Myocyte (in vitro differentiated cells): ENCODE measurements at places on chromosomes 6 and 20.
A peak's percentile ranks its signal among the peaks of the same experiment; 100 is the strongest.

- DNase-seq = no peak
These were observed 22.3 kb downstream of the DNMT3B start for GRCh38 chr20:32784369-32785080.

DNA sequence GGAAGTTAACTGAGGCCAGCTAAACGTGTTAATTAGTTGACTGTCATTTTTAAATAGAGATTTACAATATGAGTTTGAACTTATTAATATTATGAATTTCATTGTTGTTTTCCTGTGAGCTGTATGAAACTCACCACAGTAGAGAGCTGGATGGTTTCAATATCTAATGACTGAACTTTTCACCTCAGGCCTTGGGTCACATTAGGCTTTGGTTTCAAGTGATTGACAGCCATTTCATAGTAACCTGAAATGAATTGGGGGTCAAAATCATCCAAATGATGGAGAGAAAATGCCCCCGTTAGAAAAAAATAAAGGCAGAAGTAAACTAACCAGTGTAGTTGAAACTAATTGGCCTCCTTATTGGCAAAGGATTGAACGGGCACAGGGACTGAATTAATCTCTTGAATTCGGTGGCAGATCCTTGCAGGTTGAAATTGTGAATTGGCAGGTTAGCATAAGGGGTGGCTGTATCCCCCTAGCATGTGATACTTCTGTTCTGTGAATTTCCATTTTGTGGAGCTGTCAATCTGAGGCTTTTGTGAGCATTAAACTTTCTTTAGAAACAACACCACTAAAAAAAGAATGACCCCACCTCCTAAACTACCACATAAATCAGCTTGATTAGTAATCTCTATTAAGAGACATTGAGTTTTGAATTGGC lies 155.1 kb upstream of the MMS22L start:
- DNase-seq = no peak

- DNase-seq = peak; percentile 68
These were observed at the start of gene PROCR for GRCh38 chr20:35171753-35172433. PROCR (plus strand) TSS chr20:35172072; CDS start chr20:35172155, 83 bp downstream.

DNA sequence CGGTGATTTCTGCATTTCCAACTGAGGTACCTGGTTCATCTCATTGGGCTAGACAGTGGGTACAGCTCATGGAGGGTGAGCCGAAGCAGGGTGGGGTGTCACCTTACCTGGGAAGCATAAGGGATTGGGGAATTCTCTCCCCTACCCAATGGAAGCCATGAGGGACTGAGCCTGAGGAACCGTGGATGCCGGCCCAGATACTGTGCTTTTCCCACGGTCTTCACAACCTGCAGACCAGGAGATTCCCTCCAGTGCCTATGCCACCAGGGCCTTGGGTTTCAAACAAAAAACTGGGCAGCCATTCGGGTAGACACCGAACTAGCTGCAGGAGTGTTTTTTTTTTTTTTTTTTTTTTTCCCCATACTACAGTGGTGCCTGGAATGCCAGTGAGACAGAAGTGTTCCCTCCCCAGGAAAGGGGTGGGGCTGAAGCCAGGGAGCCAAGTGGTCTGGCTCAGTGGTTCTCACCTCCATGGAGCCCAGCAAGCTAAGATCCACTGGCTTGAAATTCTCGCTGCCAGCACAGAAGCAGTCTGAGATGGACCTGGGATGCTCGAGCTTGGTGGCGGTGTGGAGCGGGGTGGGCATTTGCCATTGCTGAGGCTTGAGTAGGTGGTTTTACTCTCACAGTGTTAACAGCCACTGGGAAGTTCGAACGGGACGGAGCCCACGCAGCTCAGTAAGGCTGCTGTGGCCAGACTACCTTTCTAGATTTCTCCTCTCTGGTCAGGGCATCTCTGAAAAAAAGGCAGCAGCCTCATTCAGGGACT lies 416.2 kb downstream of the KHDRBS2 start:
- DNase-seq = no peak

DNA sequence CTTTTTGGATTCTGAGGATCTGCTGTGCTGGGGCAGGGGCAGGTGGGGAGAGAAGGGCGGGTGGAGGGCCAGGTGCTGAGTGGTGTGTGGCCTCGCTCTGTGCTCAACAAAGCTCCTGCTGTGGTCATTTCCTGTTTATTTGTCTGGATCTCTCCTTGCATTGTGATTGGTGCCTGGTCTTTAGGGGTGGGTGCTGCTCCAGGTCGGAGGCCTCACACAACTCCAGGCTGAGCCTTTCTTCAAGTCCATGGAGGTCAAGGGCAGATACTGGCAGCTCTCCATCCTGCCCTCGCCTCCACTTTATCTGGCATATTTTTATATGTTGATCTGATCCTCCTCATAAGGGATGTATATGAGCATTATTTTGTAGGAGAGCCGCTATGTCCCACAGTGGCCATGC lies 36.2 kb downstream of the HLA-F start:
- DNase-seq = no peak

DNA sequence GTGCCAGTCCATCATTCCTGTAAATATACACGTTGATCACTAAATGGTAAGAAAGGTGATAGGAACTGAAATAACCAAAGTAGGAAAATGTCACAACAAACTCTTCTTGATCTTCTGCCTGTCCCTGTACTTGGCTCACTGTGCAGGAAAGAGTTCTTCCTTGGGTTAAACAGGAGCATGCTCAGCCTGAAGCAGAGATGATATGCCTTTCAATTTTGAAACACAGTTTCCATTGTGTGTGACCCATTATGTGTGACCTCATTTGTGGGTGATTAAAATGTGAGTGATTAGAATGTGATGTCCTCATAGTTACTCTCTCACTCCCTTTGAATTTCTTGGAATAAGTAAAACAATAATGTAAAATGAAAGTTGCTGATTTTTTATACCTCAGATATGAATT lies 427.2 kb upstream of the AGPAT4 start:
- no peak for DNase-seq

GRCh38 chr6:30841644-30842504 lies 42.4 kb upstream of the DDR1 start:
- DNase-seq = peak; percentile 69

DNA sequence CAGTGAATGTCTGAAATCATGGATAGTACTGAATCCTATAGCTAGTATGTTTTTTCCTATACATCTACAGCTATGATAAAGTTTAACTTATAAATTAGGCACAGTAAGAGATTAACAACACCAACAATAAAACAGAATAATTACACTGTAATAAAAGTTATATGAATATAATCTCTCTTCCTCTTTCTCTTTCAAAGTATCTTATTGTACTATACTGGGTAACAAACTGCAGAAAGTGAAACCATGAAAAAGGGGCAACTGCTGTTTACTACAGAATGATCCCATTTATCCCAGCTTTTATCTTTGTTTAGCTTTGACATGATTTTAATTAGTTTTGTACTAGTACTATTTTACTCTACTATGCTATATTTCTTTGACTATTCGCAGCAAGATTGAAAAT lies 25.8 kb downstream of the ESF1 start:
- DNase-seq = no peak

DNA sequence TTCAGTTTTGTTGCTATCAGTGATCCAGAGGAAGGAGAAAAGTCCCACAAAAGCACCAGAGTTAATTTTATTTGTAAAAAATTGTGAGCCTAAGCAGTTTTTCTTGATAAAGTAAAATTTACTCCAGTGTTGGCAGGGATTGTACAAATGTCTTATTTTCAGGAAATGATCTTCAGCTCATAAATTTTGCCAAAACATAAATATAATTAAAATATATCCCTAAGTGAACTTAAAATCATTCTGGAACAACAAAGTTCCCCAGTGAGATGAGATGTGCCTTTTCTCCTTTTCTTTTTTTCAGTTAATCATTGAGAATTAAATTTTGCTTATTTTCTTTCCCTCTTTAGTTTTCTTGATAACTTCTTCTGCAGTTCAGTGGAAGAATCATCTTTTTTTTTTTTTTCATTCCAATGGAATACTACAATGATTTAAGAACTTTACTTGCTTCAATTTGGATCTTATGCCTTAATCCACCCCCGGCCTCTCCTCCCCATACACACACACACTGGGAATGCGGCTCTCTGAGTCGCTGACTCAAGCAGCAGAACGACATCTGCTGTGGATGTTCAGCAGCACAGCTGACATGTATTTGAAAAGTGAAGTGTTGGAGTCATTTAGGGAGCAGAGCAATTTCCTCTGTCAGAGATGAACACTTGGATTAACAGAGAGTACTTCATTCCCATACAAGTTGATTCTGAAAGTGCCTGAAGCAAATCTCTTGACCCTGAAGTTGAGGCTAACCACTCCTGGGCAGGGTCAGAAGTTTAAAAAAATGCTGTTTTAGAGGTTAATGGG lies 27.7 kb upstream of the LAMA4 start:
- DNase-seq = peak; percentile 95

GRCh38 chr20:50138479-50139393 lies 14.8 kb downstream of the PEDS1 start:
- DNase-seq = peak; percentile 61

- no peak for DNase-seq
These were observed 54.4 kb downstream of the PRND start for GRCh38 chr20:4776079-4776630.

- DNase-seq = peak; percentile 96
These were observed 14.7 kb upstream of the PXDC1 start for GRCh38 chr6:3766214-3766613.

- no peak for DNase-seq
These were observed 11.2 kb downstream of the RNGTT start for GRCh38 chr6:88952065-88952704.

GRCh38 chr6:101393829-101394251 lies 332 bp downstream of the GRIK2 start:
- DNase-seq = peak; percentile 70

GRCh38 chr20:63819224-63819921 lies 11.7 kb downstream of the ZBTB46 start:
- peak; percentile 36 for DNase-seq

- peak; percentile 57 for DNase-seq
These were observed 35.6 kb downstream of the RIOK1 start for GRCh38 chr6:7424967-7425807.

DNA sequence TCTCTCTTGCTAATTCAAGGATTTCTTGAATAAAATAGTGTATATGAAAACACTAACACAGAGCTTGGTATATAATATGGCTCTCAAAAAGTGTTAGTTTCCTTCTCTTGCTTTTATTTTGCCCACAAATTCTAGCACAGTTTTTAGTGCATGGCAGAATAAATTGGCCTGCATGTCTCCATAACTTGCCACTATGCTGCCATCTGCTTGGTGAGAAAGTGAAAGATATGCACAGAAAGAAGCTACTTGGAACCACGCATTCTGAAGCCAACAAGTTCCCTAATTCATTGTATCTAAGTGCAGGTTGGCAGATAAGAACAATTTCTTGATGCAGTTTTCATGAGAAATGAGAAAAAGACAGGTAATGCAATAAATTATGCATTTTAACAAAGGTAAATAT lies 101.2 kb downstream of the EPHA7 start:
- peak; percentile 9 for DNase-seq

DNA sequence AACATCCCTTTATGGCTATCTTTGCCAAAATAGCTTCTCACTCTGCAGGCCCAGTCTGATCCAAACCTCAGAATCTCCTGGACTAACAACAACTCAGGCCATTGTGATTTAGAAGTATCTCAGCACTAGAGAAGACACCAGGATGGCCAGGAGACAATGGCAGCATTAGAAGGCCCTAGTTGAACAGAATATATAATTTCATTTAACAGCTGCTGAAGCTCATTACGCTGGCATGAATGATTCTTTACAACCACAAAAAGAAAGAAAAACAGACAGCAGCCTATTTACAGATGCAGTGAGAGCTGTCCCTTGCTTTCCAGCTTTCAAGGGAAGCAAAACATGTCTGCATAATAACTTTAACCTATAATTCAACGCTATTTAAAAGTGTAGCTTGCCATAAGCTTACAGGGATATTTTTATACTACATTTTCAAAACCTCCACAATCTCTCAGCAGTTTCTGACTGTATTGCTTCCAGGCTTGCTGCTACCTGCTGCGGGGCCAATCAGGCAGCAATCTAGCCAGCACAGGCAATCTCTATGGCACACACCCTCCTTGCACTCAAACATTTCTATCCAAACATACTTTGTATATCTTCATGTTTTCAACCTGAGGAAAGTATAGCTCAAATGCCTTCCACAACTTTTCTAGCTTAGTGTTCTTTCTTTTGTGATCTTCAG lies 107.3 kb downstream of the OGFRL1 start:
- peak; percentile 33 for DNase-seq

GRCh38 chr20:57941604-57942381 lies 232.0 kb upstream of the PMEPA1 start:
- no peak for DNase-seq

GRCh38 chr6:4460586-4461475 lies 315.4 kb upstream of the CDYL start:
- peak; percentile 16 for DNase-seq

DNA sequence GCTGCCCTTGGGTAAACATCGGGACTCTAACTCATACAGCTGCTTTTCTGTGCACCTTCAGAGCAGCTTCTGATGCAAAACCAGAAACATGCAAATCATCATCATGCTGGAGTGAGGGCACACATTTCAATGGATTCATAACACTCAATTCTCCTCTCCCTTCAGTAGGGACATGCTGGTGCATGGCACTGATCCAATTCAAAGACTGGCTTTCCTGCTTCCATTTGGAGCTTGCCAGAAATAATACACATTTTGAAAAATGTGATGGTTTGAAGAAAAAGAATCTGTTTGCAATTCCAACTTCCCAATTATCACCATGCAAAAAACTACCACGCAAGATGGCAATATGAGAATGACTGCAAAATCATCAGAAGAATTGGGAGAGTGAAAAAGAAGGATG lies 65.2 kb upstream of the PDE10A start:
- DNase-seq = no peak

DNA sequence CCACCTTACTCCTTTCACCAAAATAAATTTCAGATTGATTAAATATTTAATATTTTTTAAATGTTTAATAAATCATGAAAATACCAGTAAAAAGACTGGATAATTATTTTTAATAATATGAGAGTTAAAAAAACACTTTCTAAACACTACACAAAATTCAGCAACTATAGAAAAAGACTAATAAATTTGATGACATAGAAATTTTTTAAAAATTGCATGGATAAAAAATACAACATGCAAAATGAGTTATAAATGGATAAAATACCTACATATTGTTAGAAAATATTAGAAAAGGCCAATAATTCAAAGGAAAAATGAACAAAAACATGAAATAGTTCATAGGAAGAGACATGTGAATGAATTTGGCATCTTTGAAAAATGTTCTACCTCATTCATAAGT lies 101.0 kb upstream of the EDN1 start:
- DNase-seq = no peak

DNA sequence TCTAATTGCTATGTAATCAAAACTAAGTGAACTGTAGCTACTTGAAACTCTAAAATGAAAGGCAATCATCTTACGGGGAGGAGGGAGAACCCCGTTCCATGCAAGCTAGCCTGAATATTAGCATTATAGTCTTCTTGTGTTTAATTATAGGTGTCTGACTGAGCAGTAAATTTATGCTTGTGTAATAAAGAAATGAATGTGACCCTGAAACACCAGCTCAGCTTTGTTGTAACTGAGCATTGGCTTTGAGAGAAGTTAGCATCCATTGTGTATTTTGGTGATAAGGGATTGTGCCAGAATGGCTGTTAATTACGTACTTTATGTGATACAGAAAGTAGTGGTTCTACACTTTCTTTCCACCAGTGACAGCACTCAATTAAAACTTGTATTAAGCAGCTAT lies 86.9 kb downstream of the QKI start:
- DNase-seq = no peak
